CD4-positive, alpha-beta T cell treated with Interleukin-4 for 4 hours (primary cell): ENCODE measurements at places on chromosomes 5 and 9.

GRCh38 chr9:131030239-131031004 is 21.4 kb downstream of the LAMC3 start:
- no peak for DNase-seq

GRCh38 chr5:33637011-33637410 is 196.2 kb downstream of the TARS1 start:
- DNase-seq = no peak

GRCh38 chr5:1420211-1421195 is 24.7 kb downstream of the SLC6A3 start:
- no peak for DNase-seq

- no peak for DNase-seq
These were observed 23.1 kb downstream of the CXXC5 start for GRCh38 chr5:139671096-139671841.

GRCh38 chr9:126335837-126336735 is 9.5 kb downstream of the MVB12B start:
- no peak for DNase-seq

GRCh38 chr9:72800328-72800994 is 152.4 kb downstream of the ALDH1A1 start:
- no peak for DNase-seq

GRCh38 chr5:170634256-170634990 is 130.6 kb downstream of the KCNIP1 start:
- DNase-seq = no peak

GRCh38 chr5:37850226-37850865 is 10.5 kb upstream of the GDNF start:
- no peak for DNase-seq

- DNase-seq = no peak
These were observed 1.6 kb upstream of the HK3 start for GRCh38 chr5:176900780-176901204.

- no peak for DNase-seq
These were observed 48.1 kb downstream of the FNBP1 start for GRCh38 chr9:129994882-129995281.

GRCh38 chr9:93646640-93647178 is 70.3 kb downstream of the PHF2 start:
- DNase-seq = no peak

GRCh38 chr5:180084638-180085561 is 13.3 kb upstream of the RNF130 start:
- no peak for DNase-seq

DNA sequence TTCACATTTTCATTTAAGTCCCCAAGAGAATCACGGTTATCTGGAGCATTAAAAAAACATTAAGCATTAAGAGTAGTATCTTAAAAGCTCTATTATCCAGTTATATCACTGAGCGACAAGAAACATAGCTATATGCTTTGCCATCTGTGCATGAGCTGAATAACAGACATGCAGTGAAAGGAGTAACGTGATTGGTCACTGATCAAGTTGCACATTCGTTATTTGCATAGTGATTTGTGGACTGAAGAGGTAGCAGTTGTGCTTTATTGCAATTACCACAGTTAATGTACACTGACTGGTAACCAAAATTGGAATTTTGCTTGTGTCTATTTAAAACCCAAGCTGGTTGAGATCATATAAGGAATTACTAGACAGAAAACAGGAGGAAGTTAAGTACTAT is 107.4 kb downstream of the MCTP1 start:
- DNase-seq = no peak

- no peak for DNase-seq
These were observed 94.0 kb upstream of the SLC25A48 start for GRCh38 chr5:135740475-135740874.

- DNase-seq = peak; percentile 49
These were observed 17.7 kb downstream of the RFESD start for GRCh38 chr5:95664204-95664786.

DNA sequence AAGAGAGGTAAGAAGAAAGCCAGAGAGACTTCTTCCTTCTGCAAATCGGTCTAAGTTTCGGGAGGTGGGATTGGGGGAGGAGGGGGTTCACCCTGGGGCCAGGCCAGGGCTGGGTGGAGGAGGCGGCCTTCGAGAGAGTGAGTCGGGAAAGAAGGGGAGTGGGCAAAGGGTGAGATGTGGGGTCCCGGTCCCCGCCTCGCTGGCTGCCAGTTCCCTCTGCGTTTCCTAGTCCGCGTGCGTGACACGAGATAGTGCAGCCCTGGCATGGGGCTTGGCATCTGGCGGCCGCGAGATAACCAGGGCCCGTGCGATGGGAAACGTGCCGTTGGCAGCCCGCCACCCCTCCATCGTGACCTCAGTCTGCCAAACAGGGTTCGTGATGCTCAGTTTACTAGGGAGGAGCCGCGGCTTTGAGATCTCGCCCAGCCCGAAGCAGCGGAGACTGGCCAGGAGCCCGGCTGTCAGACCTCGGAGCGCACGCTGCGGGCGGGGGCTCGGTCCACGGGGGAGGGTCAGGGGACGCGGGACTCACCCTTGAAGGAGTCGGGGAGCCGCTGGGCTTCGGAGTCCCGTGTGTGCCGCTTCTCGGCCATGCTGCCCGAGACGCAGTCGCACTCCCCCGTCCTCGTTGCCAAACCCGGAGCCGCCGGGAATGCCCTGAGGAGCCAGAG is at the start of gene STOM:
Gene STOM (minus strand): TSS at position 656 of the 671 bp plus-strand sequence. CDS start 63 bp downstream, at position 593.
- DNase-seq = peak; percentile 63

DNA sequence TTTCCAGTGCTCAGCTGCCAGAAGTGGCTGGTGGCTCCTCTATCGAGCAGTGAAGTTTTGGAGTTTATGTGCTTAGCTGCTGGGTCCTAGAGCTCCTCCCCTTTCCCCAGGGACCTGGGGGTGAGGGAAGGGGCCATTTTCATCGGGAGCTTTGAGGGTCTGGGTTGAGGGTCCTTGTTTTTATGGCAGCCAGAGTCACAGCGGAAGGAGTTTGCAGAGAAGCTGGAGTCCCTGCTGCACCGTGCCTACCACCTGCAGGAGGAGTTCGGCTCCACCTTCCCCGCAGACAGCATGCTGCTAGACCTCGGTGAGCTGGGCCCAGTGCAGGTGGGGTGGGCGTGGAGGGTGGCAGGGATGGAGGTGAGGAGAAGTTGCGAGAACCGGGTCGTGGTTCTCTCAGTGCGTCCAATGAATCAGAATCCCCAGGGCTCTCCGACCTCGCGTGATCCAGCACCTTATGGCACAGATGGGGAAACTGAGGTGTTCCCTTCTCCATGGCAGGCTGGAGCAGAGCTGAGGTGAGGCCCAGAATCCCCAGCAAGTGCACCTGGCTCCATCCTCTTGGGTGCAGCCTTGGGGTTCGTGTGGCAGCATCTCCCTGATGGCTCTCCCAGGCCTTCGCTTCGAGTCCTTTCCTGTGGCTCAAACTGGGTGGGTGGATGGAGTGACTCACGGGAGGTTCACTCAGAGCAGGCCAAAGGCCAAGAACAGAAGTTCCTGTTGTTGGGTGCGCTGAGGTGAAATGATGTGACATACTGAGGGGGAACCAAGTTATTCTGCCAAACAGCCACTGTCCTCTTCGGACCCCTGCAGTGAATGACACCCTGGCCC is 21.7 kb upstream of the DOLPP1 start:
- DNase-seq = no peak

DNA sequence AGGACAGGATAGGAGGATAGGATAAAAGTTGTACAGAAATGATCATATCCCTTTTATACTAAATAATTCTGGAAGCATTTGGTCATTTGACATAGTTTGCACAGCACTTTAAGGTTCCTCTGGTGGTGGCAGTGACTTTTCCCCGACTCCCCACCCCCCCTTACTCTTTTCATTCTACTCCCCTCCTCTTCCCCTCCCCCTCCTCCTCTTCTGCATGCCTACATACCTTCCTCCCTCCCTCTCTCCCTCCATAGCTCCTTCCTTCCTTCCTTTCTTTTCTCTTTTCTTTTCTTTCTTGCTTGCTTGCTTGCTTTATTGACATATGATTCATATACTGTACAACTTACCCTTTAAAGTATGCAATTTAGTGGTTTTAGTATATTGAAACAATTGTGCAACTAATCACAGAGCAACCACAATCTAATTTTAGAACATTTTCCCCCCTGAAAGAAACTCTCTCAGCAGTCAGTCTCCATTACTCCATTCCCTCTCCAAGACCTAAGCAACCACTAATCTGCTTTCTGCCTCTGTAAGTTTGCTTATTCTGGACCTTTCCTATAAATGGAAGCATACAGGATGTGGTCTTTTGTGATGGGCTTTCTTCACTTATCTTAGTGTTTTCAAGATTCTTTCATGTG is 159.0 kb downstream of the HACD4 start:
- DNase-seq = no peak

GRCh38 chr9:83432877-83433550 is 105.2 kb downstream of the FRMD3 start:
- DNase-seq = no peak

GRCh38 chr5:132761321-132762240 is 14.4 kb downstream of the CCNI2 start:
- no peak for DNase-seq

GRCh38 chr5:378976-379742 is 57.6 kb downstream of the AHRR start:
- DNase-seq = no peak

DNA sequence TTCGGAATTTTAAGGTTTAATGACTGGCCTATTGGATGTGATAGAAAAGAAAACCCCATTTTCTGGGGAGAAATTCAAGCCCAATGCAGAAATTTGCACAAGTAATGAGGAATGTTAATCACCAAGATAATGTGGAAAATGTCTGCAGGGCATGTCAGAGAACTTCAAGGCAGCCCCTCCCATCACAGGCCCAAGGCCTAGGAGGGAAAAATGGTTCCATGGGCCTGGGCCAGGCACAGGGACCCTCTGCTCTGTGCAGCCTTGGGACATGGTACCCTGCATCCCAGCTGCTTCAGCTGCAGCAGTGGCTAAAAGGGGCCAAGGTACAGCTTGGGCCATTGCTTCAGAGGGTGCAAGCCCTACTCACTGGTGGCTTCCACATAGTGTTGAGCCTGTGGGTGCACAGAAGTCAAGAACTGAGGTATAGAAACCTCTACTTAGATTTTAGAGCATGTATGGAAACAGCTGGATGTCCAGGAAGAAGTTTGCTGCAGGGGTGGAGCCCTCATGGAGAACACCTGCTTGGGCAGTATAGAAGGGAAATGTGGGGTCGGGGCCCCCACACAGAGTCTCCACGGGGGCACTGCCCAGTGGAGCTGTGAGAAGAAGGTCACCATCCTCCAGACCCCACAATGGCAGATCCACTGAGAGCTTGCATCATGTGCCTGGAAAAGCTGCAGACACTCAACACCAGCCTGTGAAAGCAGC is 12.2 kb downstream of the FBXO10 start:
- DNase-seq = no peak

DNA sequence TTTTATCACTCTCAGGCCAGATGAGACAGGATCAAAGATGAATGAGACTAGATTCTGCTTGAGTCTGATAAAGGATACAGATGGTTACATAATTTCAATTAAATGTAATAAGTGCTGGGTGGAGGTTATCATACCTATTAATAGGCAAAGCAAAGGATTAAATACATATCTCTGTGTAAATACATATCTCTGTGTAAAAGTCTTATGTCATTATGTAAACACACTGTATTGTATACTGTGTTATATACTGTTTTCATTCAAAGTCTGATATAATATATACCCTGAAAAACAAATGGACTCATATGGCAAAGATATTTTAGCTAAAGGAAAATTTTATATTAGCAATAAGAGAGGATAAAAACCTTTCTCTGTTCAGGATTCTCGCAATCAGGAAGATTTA is 605.8 kb upstream of the PTGER4 start:
- DNase-seq = no peak

- no peak for DNase-seq
These were observed 1143.8 kb upstream of the DMAC1 start for GRCh38 chr9:8943392-8943791.

- no peak for DNase-seq
These were observed 2.9 kb upstream of the LPCAT1 start for GRCh38 chr5:1526681-1527131.

DNA sequence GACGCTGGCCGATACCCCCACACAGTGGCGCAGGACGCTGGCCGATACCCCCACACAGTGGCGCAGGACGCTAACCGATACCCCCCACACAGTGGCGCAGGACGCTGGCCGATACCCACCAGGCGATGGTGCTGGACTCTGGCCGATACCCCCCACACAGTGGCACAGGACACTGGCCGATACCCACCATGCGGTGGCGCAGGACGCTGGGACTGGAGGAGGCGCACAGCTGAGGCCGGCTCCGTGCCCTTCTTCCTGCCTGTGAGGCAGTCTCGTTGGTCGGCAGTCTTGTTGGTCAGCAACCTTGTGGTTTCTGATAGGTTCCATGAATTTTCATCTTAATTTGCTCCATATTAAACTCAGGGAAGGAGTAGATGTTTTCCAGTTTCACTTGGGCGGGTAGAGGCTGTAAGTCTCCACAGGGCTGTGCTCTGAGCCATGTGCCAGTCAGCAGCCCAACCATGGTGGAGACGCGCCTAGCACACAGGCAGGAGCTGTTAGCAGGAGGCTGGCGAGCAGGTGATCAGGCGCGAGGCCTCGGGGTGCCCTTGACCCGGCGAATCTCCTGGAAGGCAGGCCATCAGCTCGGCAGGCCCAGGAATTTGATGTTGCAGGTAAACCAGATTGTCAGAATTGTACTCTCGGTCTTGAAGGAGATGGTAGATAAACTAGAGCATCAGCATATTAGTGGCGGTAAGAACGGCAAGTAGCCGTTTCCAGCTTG is 75.6 kb downstream of the EHMT1 start:
- no peak for DNase-seq

DNA sequence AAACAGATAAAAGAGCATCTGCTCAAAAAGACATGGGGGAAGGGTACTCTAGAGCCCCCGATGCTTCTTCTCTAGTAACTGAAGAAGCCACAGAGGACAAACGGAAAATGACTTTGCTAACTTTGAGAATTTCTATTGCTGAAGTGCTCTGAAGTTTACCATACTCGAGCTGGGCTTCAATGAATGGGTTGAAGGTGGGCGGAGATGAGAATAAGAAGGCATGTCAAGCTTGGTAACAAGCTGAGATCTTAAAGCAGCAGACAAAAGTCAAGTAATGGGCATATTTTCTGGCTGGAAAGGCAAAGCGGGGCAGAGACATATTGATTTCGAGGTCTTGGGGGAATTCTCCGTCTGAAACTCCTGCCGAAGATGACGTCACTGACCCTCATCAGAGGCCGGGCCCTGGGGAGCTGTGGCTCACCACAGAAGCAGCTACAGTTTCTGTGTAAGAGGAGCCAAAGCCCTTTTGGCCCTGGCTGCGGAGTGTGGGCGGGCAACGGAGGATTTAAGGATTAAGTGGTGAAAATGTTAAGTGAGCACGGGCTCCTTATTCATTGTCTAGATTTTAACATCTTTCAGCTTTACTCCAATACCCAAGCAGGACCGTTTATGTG is 115.8 kb upstream of the SLIT3 start:
- DNase-seq = no peak
